ENCODE measurements at places on chromosomes 2 and 18.

DNA sequence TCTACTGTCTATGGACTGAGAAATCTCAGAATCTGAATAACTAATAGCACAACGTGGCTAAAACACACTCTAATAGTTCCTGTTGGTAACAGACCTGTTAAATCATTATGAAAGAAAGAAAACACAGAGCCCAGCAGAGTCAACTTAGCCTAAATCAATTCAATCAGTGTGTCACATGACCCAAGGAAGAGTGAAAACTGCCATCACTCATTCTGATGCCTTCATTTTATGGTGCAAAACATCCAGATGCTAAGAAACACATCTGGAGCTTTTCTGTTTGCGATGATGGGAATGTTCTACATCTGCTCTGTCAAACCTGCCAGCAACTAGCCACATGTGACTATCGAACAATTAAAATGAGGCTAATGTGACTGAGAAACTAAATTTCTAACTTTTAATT is 295.7 kb upstream of the TRIB2 start:
- DNase-seq: no peak

DNA sequence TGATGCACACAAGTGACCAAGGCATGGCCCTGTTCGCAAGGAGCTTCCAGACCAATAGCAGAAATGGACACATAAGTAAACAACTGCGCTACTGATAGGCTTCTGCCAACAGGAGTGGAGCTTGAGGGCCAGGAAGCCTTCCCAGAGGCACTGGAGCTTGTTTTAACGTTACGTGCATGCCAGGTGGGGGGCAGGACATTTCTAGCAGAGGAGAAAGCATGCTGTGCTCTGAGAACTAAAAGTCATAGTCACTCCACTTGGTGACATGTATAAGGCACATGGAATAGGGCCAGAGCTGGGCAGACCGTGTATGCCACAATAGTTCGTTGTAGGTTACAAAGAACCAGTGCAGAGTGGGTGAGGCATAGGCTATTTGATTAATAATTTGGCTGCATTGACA is 184.2 kb downstream of the NEDD4L start:
- DNase-seq: no peak

GRCh38 chr2:204321910-204322751 is 223.1 kb upstream of the PARD3B start:
- no peak for DNase-seq

DNA sequence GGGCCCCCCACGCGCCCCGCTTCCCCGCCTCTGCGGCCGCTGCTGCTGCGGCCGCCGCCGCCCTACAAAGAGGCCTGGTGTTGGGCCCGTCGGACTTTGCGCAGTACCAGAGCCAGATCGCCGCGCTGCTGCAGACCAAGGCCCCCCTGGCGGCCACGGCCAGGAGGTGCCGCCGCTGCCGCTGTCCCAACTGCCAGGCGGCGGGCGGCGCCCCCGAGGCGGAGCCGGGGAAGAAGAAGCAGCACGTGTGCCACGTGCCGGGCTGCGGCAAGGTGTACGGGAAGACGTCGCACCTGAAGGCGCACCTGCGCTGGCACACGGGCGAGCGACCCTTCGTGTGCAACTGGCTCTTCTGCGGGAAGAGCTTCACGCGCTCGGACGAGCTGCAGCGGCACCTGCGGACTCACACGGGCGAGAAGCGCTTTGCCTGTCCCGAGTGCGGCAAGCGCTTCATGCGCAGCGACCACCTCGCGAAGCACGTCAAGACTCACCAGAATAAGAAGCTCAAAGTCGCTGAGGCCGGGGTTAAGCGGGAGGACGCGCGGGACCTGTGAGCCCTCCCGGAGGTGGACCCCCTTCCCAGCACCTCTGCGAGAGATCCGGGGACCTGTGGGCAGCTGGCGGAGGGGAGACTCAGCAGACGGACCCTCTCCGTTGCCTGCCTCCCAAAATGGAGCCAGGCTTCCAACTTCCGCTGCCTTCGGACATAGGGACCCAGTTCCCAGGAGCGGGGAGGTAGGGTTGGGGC is 1.9 kb downstream of the SP5 start:
- DNase-seq: no peak

- DNase-seq: no peak
Observed at GRCh38 chr2:139296672-139297209, 516.6 kb upstream of the NXPH2 start.

GRCh38 chr2:132915812-132916549 is 246.0 kb upstream of the LYPD1 start:
- DNase-seq: no peak

GRCh38 chr2:71898375-71898774 is 249.3 kb downstream of the CYP26B1 start:
- DNase-seq: no peak

DNA sequence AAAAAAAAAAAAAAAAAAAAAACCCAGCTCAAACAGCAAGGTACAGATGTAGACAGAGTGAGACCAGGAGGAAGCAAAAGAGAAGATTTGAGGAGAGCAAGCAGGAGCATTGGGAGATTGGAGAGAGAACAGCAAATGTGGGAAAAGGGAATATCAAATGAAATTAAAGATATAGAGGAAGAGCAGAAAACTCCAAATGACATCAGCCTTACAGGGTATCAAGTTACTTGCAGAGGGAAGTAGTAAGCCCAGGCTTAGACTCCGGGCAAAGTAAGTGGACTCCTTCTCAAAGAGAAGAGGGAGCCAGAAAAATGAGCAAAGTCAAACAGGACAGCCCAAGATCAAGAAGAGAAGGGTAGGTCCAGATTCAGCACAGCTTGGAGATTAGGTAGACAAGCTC is 93.3 kb upstream of the PPP1CB start:
- no peak for DNase-seq

GRCh38 chr2:115057473-115057872 is 615.0 kb downstream of the DPP10 start:
- no peak for DNase-seq

DNA sequence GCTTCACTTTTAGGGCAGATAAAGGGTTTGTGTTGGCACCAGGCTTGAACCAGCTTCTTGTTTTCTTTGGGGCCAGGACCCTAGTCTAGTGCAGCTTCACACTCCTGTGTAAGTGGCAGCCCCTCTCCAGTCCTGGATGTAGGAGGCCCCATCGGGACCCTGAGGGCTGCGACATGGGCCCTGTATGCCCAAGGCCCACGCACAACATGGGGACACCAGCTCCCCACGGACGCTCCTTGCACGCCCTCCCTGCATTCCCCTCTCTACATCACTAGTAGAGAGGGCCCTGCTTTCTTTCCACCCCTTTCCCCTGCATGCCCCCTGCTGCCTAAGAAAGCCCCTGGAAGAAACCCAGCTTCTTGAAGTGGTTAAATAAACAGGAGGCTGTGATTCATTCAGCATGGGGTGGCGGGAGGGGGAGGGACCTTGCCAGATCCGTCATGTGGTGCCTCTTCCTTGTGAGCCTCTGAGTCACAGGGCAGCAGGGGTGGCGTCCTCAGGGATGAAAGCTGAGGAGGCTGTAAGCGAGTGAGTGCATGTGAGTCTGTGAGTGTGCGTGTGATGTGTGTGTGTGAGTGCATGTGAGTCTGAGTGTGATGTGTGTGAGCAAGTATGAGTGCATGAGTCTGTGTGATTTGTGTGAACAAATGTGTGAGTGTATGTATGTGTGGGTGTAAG is 42.5 kb downstream of the COPS8 start:
- DNase-seq: no peak

- DNase-seq: no peak
Observed at GRCh38 chr2:68753318-68753717, 18.7 kb downstream of the ARHGAP25 start.

GRCh38 chr18:77984178-77984577 is 734.5 kb downstream of the GALR1 start:
- no peak for DNase-seq

- no peak for DNase-seq
Observed at GRCh38 chr2:24121469-24121868, 1.7 kb downstream of the PFN4 start.

GRCh38 chr2:240388471-240389301 is 46.8 kb upstream of the GPC1 start:
- no peak for DNase-seq

DNA sequence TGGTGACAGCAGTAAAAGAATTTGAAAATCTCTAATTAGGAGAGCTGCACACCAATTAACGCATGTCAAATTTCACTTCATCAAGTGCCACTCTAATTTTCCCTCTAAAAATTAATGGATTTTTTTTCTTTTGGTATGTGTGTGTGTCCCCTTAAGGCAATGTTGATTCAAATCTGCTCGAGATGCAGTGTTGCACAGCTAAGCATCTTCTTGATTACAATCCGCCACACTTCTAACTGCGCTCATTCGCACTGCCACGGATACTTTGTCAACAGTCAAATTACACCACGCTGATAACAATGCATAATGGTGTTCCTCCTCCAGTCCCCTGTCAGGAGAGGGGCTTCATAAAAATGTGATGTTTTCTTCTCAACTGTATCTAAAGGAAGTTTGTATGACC is 261.4 kb downstream of the MEIS1 start:
- DNase-seq: no peak

GRCh38 chr2:97963079-97963406 is 32.7 kb downstream of the TMEM131 start:
- DNase-seq: no peak

DNA sequence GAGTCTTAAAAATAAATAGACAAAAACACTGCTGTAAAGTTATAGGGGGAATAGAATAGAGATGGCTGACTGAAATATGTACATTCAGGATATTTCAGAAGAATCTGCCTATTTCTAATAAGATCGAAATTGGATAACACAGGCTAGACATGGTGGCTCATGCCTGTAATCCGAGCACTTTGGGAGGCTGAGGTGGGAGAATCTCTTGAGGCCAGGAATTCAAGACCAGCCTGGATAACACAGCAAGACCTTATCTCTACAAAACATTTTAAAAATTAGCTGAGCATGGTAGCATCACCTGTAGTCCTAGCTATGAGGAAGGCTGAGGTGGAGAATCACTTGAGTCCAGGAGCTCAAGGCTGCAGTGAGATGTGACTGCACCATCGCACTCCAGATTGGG is 146.6 kb upstream of the CCDC150 start:
- no peak for DNase-seq

DNA sequence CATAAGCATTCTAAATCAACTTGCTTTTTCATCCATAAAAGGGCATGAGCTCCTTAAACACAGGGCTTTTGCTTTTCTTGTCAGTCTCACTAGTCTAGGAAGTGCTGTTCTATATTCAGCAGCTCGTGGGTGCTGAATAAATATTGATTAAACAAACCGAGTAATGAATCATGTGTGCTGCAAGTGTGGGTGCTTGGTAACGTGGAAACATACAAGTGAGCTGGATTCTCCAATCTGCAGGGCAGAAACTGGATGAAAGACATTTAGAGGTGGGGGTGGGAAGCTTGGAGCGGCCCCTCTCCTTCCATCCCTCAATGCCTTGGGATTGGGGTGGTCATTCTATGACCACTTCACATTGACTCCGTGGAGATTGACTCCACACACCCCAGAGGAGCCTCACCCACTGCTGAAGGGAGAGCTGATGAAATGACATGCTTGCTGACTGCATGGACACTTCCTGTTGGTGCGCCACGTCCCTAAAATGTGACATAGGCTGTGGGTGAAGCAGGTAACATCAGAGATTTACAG is 114.6 kb downstream of the DOCK10 start:
- DNase-seq: no peak

GRCh38 chr2:94869552-94870439 is 1.4 kb upstream of the TEKT4 start:
- no peak for DNase-seq

GRCh38 chr2:58631986-58632385 is 390.9 kb upstream of the FANCL start:
- no peak for DNase-seq

DNA sequence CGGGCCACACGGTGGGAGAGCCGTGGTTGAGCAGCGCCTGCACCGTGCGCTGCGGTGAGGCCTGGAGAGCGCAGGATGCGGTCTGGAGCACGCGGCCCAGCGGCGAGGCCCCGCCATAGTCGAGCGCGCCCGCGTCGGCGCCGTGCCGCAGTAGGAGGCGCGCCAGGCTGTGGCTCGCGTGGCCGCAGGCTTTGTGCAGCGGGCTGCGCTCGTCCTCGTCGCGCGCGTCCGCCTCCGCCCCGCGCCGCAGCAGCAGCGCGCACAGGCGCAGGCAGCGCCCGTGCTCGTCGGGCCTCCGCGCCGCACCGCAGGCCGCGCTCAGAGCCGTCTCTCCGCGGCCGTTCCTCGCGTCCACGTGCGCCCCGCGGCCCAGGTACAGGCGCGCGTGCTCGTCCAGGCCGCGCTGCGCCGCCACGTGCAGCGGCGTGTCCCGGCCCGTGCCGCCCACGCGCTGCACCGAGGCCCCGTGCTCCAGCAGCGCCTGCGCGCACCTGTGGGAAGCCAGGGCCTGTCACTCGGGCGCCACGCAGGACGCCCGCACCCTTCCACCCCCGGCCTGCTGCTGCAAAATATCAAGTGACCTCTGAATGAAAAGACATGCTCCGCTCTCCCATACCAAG is 46.3 kb upstream of the GBX2 start:
- DNase-seq: no peak

DNA sequence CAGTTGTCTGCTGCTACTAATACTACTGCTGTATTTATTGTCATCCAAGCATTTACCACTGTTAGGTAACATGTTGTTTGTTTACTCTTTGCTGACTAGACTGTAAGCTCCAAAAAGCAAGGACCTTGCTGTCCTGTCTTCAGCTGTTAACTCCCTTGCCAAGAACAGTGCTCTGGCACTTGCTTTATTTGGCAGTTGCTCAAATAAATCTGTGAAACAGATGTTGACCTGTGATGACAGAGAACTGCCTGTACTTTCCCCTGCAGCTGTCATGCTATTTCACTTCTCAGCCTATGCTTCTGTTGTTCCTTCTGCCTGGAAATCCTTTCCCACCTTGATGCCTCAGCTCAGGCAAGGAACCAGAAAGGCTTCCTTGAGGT is 181.2 kb downstream of the ATAD2B start:
- DNase-seq: no peak

- no peak for DNase-seq
Observed at GRCh38 chr18:4765401-4765800, 310.3 kb upstream of the DLGAP1 start.

- no peak for DNase-seq
Observed at GRCh38 chr2:173075056-173075780, 428 bp upstream of the MAP3K20 start.

DNA sequence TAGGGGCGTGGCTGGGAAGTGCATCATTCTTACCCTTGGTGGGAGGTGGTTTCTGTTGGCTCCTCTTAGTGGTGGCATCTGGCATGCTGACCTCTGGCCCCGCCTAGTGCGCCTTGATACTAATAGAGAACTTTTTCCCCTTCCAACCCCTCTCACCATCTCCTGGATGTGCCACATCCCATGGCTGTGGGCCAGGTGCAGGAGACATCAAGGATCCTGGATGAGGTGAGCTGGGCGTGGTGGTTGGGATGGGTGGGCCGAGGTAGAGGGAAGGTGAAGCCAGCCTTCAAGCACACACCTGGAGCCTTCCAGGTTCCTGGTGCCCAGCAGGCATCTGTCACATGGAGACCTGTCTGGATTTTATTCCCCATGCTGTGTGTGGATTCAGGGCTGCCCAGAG is 149.2 kb downstream of the DYSF start:
- DNase-seq: no peak

GRCh38 chr2:182050333-182051135 is 64.9 kb downstream of the PPP1R1C start:
- no peak for DNase-seq

GRCh38 chr18:67742954-67743353 is 226.4 kb upstream of the DSEL start:
- DNase-seq: no peak

GRCh38 chr2:68226794-68227193 is 25.5 kb downstream of the PPP3R1 start:
- no peak for DNase-seq

- no peak for DNase-seq
Observed at GRCh38 chr2:72883356-72883962, 3.7 kb upstream of the SPR start.

Measured in GM12878 (cell line).